ENCODE measurements at places on chromosomes 6 and 20. TPM values are rescaled to one million over a fixed set of nuclear protein-coding genes. Genes with fewer than 3 reads are reported as not detected.

- DNase-seq: no peak
Measured at GRCh38 chr6:106702046-106702445, 72.7 kb downstream of the QRSL1 start.

TRIM10 gene
- not detected for polyA plus RNA-seq

GRCh38 chr6:24078200-24078599 lies 47.8 kb upstream of the NRSN1 start:
- DNase-seq: no peak

ID4 gene
- 9.6 TPM for polyA plus RNA-seq

C2 gene
- 1.7 TPM for polyA plus RNA-seq

CST7 gene
- 1.5 TPM for polyA plus RNA-seq

DNA sequence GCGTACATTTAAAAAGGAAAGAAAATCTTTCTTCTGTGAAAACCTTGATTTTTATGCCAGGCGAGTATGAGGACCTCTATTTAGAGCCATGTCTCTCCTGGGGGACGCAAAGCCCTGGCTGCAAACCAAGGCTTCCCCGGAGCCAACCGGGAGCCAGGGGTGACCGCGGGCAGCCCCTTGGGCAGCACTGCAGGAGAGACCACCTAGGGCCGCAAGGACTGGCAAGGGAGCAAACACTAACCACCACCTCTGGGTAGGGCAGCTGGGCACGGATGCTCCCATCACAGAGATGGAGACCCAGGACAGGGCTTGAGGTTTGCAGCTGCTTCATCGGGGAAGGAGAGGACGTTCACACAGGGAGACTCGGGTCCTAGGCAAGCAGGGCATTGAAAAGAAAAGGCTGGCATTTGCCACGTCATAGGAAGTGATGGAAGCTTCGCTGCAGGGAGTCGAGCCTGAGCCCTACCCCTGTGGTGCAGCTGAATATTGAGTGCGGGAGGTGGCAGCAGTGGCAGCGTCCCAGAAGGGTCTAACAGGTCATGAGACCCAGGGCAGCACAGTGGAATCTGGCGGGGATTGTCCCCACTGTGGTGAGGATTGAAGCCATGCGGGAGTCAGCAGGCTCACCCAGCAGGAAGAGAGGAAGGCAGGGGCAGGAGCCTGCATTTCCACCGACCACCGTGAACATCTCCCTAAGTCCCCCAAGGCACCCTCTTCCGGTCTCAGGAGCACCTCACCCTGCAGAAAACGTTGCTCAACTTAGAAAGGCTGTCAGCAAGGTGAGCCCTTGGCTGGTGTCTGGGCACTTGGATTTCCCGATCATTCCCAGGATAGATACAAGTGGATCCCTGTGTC lies 156.2 kb upstream of the CST7 start:
- DNase-seq: no peak

DNA sequence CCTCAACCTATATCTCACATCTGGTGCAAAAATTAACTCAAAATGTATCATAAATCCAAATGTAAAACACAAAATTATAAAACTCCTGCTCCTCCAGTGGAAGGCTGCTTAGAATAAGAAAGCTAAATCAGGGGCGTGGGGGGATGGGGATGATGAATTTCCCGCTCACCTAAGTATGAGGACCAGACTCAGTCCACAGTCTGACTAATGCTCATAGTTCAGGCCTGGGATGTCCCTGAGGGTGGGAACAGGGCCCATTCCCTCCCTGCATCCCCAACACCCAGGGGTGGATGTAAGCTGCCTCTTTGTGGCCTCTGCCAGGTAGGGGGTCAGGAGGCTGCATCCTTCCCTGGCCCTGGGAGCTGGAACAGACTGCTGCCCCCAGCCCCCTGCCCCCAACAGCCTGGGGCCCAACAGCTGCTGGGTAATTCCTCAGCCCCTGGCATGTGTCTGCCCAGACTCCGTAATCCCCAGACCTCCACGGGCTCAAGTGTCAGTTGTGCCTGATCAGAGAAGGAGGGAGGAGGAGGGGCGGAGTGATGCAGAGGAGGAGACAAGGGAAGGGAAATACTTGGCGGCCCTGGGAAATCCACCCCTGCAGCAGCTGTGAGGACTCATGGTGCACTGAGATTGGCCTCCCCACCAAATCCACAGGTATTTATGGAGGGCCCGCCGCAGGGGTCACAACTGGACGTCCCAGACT lies 224.5 kb downstream of the PREX1 start:
- no peak for DNase-seq

SMIM26 gene
- polyA plus RNA-seq: 180 TPM

DNA sequence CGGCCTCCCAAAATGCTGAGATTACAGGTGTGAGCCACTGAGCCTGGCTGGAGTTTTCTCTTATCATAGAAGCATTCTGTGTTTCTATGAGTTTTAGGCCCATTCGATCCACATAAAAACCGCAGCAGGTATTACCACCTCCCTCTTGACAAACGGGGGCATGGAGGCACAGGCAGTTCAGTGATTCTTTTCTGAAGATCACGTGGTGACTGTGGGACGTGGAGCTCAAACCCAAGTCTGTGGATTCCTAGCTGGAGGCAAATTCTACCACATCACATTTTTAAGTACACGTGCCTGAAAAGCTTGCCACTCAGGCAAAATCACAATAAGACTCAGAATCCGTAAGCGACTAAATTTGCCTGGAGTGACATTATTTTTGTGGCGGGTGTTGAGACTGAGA lies 191.3 kb downstream of the GMPR start:
- no peak for DNase-seq

GRCh38 chr6:73932866-73933265 lies 236.9 kb downstream of the CD109 start:
- DNase-seq: no peak

DNA sequence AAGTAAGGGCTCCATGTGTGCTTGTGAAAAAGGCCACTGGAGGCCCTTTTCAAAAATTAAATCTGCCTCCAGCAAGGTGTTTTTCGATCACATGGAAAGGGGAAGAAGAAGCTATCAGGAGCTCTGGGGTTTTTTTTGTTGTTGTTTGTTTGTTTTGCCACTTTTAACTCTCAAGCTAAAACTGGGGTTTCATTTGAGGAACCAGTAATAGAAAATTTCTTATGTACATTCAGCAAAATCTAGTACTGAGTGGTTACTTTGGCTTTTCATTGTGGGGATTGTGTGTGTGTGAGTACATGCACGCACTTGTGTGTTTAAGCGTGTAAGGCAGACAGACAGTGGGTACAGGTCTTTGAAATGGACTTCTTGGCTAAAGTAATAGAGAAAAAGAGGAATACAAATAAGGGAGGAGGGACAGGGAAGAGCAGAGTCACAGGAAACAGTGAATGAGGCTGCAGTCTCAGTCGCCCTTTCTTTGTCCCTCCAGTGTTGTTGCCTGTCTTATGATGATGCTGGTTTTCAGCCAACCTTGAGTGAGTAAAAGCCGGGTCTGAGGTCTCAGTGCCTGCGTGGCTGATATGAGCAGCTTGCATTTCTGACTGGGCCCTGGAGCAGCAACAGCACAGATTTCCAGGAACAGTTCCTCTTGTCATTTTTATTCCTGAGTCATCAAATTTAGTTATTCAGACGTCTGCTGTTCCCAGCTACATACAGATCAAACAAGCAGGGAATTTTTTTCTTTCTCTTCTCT lies 26.2 kb downstream of the SLC16A10 start:
- peak; percentile 16 for DNase-seq

GRCh38 chr6:35015476-35015875 lies 125.7 kb downstream of the TCP11 start:
- no peak for DNase-seq

MEP1A gene
- polyA plus RNA-seq: not detected

Measured in heart right ventricle (tissue), 16 donors.